ENCODE measurements at places on chromosomes 2 and 18.

- no peak for DNase-seq
Measured at GRCh38 chr2:47525167-47525566, 122.2 kb downstream of the MSH2 start.

GRCh38 chr2:27241761-27242613 is 20.9 kb downstream of the SLC30A3 start:
- DNase-seq = no peak

DNA sequence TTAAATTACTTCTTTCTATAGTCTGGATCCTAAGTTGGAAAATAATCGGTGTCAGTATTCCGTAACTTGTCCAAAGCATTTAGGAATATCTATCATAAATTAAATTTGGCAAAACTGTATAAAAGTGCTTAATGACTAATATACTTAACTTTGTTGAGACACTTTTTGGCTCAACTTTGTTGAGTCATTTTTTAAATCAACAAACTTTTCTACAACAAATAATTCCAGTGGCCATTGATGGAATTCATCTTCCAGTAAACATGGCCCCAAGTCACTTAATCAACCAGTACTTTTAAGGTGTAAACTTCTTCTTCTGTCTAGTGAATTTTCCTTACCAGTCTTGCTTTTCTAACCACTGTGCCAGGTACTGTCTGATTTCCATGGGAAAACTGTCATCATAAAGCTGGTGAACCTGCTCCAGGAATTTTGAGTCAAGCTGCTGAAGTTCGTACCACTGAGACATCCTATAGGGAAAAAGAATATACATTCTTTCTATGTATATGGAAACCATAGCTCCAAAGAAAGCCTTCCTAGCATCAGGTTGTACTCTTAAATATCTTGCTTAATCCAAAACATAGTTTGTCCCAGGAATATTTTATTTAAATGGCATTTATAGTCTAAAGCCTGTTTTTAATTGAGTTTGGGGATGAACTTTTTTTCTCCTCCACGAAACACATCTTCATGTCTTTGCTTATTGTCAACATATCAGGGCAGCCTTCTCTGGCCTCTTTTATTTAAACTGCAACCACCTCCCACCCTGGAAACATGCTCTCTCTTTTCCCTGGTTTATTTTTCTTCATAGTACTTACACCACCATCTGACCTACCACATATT is 4.2 kb downstream of the STAT1 start:
- no peak for DNase-seq

DNA sequence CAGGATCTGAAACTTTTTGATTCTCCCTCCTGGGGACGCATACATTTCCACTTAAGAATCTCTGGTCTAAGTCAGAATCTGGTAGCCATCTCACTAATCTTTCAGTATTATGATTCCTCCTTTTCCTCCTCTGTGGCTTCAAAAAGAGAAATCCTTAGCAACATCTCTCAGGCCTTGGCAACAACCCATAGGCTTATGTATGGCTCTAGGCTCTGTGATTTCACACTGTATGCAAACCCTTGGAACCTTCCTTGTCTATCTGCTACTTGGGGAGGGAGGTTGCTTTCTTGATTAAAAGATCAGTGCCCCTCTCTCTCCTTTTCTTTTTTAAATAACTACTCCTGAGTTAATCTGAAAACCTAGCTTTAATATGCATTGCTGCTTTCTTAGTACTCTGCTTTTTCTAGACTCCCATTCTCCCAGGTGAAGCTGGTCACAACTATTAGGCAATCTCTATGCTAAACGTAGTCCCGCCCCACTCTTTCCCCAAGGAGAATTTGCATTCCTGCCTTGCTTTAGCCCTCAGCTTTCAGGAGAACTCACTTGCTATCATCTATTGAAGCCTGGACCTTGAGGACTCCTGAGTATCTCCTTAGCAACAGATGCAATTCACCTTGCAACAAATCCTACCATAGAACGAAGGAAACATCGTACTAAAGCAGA is 72.2 kb upstream of the L3MBTL4 start:
- DNase-seq = no peak

Measured in T1000 (cell line).